ENCODE measurements at places on chromosomes 7 and 10.

GRCh38 chr10:92181575-92181974 is 109.3 kb downstream of the CPEB3 start:
- DNase-seq = no peak

- no peak for DNase-seq
Measured at GRCh38 chr10:83952314-83952713, 187.0 kb upstream of the GHITM start.

DNA sequence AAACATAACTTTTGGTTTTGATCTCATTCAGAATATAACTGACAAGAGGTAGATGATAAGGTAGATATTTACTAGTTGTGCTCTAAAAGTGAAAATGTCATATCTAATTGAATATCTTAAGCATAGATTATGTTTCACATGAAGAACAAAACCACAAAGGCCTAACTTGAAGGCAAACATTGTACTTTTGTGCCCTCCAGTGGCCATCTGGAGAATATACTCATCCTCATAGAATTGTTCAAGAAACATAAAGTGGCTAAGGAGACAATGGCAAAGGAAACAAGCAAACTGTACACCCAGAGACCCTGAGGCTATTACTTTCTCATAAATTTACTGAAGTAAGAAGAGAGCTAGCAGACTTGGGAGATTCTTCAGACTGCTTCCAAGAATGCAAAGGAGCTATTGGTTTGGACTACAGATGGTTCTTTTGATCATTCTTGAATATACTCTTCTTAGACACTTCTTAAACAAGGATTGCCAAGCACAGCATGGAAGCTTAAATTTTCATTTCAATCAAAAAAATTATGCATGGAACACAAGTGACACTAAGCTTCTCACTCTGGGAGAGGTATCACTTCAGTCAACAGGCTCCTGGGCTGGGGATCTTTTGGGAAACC is 98.2 kb upstream of the DKK1 start:
- peak; percentile 1 for DNase-seq

DNA sequence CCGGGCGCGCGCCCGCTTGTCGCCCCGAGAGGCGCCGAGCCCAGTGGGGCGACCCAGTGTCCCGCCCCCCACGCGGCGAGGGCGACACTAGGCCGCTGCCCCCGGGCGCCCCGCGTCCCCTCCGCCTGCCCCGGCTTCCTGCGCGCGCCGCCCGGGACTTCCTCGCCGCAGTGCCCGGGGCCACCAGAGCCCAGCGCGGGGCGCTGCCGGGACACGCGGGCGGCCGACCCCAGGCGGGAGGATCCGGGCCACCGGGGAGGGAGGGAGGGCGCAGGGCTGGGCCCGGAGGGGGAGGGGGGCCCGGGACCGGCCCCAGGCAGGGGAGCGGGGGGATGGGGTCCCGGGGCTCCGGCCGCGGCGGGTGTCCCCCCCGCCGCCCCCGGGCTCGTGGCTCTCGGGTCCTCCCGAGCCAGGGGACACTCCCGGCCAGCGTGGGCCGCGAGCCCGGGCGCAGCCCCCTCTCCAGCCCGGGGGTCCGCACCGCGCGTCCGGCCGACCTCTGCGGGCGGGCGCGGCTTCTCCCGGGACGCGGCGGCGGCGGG is 435 bp upstream of the PWWP2B start:
- no peak for DNase-seq

DNA sequence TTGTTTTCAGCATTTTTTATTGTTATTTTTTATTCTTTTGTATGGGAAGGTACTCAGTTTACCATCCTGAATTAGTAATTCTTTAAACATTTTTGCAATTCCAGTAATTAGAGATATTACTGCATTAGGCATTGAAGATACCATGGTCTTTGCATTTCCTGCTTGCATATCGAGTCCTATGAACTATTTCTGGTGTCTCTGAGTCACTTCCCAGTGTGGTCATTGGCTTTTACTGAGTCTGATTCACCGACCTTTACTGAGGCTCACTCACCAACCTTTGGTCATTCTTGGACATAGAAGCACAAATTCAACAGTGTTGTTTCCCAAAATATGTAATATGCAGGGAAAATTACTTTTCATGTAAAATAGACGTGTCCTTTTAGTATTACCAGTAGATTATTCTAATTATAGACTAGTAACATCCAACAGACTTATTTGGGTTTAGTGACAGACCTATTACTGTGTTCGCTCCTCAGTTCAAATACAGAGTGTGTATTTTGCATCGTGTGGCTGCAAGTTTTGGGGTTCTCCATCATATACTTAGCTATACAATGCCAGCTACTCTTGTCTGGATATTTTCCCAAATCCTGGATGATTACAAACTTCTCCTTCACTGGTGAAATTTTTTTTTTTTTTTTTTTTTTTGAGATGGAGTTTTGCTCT is 180.7 kb upstream of the PRSS1 start:
- no peak for DNase-seq

GRCh38 chr7:30241767-30242166 is 42.6 kb upstream of the ZNRF2 start:
- no peak for DNase-seq

GRCh38 chr7:120181499-120181898 is 91.5 kb upstream of the KCND2 start:
- no peak for DNase-seq

DNA sequence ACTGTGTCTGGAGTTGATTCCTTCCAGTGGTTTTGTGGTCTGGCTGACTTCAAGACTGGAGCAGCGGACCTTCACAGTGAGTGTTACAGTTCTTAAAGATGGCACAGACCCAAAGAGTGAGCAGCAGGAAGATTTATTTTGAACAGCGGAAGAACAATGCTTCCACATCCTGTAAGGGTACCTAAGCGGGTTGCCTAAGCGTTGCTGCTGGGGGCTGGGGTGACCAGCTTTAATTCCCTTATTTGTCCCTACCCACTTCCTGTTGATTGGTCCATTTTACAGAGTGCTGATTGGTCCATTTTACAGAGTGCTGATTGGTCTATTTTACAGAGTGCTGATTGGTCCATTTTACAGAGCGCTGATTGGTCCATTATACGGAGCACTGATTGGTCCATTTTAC is 13.2 kb downstream of the AKR1B15 start:
- no peak for DNase-seq

GRCh38 chr7:99050971-99051370 is 92.9 kb downstream of the SMURF1 start:
- no peak for DNase-seq

DNA sequence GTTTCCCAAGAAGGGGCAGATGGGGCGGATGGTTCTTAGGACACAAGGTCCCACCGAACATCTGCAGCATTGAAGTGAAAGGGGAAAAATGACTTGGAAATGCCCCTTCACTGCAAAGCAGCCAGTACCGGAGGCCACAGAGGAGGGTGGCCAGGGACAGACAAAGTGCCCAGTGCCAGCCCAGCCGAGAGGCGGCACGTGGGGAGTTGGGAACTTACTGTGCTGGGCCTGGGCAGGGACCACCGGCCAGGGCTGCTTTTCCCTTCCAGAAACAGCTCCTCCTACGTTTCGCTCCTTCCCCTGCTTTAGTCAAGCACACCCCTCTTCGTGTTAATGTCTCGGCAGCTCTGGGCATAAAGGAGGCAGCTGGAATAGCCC is 129.2 kb downstream of the TNS3 start:
- no peak for DNase-seq

GRCh38 chr7:116433246-116433645 is 66.3 kb upstream of the CAV2 start:
- DNase-seq = no peak

- no peak for DNase-seq
Measured at GRCh38 chr7:143499246-143499645, 21.6 kb downstream of the TAS2R41 start.

DNA sequence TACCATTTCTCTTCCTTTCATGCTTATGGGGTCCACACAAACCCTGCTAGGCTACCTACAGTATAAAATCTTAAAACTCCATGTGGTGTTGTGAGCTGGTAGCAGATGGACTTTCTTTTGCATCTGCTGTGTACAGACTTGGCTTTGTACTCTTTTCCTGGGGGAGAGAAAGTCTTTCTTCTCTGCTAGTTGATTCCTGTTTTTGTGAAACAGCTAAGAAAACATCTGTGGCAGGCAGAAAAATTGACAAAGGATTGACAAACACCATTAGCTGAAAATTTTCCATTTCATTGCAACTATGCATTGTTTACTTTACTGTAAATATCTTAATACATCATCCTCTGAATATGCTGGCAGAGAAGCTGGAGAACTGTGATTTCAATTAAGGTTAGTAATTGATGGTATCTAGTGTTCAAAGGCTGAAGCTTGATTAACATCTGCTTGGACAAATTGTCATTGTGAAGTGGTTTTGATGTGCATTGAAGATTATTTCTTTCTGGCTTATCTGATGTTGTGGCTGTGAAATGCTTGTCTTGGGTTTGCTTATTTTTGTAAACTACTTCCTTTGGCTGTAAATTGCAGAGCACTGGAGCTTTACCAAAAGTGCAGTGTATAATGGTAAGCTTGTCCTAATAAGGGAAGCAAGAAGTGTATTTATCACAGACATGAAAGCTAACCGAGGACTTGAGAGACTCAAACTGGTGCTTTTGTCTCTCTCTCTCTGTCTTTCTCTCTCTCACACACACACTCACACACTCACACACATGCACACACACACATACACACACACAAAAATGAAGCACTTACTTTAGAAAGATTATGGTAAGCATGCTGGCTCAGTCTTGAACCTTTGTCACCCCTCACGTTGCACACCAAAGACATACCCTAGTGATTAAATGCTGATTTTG is at the start of gene FOXP2:
TSS of gene FOXP2 (plus strand) at position 660 of the 908 bp plus-strand sequence. CDS start 11,697 bp downstream, outside the sequence.
- DNase-seq = no peak

DNA sequence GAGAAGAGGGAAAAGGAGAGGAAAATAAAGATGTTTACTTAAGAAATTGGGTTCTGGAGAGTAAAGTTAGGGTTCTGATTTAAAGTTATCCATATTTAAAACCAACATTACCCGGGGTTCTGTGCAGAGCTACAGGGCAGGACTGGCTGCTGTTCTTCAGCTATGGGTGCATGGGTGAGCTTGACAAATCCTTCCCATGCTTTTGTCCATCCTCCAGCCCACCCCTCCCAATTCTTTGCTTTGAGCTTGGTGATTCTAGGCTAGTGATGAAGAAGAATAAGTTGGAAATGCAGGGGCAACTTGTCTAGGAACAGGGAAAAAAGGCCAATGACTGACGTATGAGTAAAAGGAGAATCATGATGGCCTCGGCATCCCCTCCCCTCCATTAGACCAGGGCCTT is 636.0 kb downstream of the LRMDA start:
- no peak for DNase-seq

DNA sequence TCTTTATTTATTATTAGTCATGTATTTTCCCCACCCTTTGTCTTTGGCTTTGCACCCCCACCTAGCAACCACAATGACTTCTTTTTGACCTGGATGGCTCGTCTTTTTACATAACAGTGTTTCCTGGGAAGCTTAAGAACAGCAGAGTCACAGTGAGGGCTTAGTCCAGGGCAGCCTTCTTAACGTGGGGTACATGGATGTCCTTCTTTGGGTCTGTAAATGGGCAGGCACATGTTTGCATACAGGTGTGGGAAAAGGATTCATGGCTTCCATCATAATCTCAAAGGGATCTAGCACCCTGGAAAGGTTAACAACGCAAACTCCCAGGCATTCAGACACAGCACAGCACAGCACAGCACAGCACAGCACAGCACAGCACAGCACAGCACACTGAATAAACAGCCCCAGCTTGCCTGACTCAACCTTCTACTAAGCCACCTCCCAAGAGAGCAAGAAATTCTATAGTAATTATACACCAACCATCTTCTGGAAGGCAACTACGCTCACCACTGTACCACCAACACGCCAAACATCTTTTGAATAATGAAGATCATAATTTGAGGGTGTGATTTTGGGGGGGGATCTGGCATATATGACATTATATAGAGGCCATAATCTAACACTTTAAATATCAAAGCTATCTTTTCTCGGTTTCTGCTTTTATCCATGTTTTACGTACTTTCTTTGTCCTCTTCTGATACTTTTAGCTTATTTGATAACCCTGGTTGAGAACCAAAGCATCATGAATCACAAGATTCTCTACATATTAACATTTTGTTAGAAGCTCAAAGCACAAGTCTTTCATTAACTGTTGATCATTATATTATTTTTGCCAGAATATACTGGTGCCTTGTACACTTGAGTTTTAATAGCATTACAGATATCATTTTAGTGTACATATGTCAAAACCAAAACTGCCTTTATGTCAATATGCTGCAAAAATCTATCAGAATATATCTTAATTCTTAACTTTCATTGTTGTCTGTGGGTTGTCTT is 177.2 kb upstream of the KLF14 start:
- no peak for DNase-seq

DNA sequence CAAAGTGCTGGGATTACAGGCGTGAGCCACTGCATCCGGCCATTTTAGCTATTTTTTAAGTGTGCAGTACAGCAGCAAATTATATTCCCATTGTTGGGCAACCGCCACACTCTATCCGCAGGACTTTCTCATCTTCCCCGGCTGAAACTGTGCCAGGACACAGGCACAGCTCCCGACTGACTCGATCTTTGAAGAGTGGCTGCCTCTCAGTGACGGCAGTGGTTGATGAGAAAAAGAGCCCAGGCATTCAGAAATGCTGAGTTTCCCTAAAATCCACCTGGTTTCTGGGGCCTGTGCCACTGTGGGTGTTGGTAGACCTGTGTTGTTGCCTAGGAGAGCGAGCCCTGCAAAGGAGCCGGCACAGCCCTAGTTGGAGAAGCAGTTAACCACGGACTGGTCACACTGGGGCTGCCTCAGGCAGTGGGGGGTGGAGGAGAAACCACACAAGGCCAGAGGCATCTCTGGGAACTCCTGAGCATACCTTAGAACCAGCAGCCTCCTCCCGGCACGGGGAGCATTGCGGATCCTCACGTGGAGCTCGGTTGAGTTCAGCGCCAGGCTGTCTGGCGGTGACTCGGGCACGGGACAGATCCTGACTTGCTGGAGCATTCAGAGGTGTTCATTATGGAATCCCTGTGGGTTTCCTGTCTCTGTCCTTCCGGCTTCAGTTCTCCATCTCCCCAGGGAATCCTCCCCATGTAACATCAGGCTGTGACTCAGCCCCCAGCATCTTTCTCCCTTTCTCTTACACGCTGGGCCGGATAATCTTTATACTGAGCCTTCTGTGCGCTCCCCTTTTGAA is 16.2 kb downstream of the PFKFB3 start:
- DNase-seq = no peak

DNA sequence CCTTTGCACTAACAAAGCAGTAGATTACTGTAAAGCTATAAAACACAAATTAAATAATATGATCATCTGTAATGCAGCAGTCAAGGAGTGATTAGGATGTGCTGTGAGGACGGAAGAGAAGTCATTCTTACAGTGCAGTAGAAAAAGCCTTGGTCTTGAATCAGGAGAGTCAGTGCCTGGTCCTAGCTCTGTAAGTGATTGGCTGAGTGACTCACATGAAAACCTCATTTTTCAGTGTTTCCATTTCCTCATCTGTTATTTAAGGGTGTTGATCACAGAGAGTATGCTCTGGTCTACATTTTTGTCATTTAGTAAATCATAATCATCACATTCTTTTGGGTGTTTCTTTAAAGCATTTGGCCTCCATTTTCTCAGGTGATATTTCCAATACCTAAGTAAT is 717.8 kb downstream of the LRMDA start:
- no peak for DNase-seq

- no peak for DNase-seq
Measured at GRCh38 chr7:155919391-155920067, 107.3 kb upstream of the SHH start.

Data from cerebellar nuclear complex (tissue), 1 donor.